Stimulated activated CD8-positive, alpha-beta memory T cell treated with anti-CD3 and anti-CD28 coated beads, Interleukin-2, amount 100 ng/mL, for 1 hour (primary cell): ENCODE measurements at places on chromosomes 5 and 9.

DNA sequence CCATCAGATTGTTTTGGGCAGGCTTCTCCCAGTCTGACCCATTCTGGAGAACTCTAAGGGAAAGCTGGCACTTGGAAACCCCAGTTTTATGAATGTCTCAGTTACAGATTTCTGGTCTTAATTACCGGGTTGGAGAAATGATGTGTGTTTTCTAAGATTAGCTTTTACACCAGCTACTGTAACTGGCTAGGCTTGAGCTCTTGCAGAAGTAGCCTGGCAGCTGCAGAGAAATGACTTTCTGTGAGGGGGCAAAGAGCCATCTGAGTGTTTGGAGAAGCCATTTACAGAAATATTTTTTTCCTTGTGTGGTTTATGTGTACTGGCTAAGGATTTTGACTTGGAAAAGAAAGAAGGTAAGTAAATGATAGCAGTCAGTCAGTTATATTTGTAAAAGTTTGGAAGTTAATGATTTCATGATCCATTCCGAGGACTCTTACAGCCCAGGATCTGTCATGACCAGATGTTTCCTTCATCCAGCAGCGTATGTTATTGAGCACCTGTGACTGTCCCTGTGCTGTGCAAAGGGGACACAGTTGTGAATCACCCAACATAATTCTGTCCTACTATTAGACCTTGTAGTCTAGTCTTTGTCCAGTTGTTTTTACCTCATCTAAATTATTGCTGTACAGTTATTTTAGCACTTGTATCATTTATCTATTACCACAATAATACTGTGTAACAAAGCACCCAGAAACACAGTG is 53.7 kb upstream of the GDNF start:
- no peak for DNase-seq

DNA sequence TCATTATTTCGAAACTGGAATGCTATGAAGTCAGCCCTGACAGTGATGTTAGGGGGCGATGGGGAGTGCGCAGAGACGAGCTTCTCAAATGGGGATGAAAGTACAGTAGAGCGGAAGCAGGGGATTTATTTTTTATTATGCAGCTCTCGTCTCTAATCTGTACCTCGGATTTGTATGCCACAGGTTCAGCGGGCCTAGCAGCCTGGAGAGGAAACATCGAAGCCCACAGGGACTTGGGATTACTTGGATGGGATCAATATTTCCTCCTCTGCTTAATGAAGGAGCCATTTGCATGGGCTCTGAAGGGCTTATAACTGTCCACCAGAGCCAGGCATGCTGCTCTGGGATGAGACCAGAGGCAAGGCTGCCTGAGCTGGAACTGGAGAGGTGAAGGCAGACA is 133.5 kb upstream of the RAPGEF1 start:
- DNase-seq: no peak

GRCh38 chr5:39119404-39120051 is 45.3 kb upstream of the RICTOR start:
- DNase-seq: no peak

DNA sequence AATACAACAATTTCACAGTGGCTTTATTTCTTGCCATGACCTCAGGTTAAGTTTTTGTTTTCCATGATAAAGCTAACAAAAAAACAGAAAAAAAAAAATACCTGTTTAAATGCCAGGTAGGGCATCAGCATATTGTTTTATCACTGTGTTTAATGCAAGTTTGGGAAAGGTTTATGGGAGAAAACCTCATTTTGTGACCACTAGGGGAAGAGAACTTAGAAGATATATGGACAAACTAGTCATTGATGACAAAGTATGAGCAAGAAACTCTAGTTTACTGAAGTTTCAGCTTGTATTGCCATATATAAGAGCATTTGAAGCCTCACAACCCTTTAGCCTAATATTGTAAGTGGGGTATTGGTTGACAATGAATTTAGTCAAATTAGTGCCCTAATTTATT is 1431.4 kb upstream of the CDH18 start:
- DNase-seq: no peak

DNA sequence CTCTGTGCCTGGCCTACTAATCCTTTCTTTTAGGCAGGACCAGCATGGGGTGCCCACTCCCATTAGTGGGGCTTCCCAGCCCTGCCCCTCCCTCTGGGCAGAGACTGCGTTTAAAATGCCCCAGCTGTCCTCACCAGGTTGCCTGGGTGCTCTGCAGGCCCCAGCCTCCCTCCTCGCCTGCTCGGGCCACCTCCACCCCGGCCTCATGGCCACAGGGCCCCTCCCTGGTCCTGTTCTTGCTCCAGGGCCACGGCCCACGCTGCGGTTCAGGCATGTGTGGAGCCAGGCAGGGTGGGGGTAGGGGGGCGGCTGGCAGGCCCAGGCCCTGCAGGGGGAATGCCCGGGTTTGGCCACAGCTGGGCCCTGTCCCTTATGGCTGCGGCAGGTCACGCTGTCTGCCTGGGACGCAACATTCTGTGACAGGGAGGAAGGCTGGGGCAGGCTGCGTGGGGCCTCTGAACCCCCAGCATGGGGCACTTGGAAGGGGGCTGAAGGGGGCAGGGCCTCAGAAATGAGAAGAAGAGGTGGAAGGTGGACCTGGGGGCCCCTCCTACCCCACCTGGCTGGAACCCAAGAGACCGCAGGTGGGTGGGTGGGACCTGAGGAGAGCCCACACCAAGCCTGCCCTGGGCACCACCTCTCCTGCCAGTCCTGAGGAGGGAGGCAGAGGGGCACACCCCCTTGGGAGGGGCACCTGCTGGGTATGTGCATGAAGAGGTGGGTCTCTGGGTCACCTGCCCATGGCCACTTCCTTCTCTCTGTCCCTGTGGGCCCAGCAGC is at the start of gene LCN12:
LCN12 (plus strand) TSS at position 733 of the 780 bp plus-strand sequence. CDS start 55 bp downstream, outside the sequence.
- no peak for DNase-seq

DNA sequence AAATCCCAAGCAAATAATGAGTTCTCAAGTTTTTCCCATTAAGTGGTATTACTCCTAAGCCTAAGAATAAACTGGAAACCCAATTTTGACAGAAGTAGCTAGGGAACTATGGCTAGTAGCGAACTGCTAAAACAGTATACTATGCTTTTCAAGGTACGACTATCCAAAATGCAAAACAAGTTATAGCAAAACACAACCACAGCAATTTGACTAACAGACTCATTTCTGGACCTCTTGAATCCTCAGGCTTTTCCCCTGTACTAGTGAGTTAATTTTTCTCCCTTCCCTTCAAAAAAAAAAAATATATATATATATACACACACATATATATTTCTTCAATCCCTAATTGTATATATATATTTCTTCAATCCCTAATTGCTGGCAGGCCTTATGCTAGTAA is 7.3 kb downstream of the FBXW11 start:
- DNase-seq: no peak
